Stomach (tissue), 19 donors: ENCODE measurements at places on chromosomes 13 and 19. TPM values are rescaled to one million over a fixed set of nuclear protein-coding genes. Genes with fewer than 3 reads are reported as not detected.

- H3K27ac ChIP-seq = no peak overlapping the region
- DNase-seq = no peak
- peaks cover 6% of the 10 kb centered on the region for H3K27me3 ChIP-seq
- no peaks in the 10 kb centered on the region for H3K36me3 ChIP-seq
- no peak overlapping the region for H3K4me3 ChIP-seq
Observed at GRCh38 chr13:108363666-108364065, 94.1 kb downstream of the TNFSF13B start.

DNA sequence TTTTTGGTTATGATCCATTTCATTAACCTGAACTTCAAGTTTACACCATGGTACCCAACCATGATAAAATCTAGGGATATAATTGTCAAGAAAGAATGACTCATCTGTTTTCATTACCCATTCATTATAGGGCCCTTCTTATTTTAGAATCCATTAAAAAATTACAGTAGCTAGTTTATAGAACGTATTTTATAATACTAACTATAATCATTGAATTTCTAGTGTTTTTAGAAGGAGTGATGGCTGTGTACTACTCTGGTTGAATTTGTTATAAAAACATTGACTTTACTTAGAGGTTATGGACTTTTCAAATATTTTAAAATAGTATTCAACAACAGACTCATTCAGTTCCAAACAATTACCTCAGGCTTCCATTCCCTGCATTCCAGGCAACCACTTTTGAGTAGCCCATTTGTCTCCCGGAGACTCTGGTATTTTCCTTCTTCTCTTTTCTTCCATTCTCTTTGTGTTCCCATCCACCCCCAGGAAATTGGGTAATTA, 71.9 kb upstream of the KLF12 start:
- peaks cover 4% of the 10 kb centered on the region for H3K4me1 ChIP-seq
- DNase-seq = no peak
- no peaks in the 10 kb centered on the region for H3K27me3 ChIP-seq
- no peak overlapping the region for H3K27ac ChIP-seq

DNA sequence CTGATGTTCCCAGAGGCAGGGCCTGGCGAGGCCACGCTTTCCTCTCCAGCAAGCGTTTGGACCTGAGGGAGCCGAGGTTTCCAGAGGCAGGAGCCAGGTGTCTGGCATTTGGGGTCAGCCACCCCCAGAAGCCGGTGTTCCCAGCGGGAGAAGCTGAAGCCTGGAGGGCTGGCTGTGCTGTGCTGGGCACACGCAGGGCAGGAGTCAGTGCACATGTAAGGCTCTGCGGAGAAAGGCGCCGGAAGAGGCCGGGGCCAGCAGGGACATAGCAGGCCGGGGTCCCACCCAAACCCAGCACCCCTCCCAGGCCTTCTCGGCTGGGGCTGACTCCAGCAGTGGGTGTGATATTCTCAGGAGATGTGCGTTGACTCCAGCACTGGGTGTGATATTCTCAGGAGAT, 31.6 kb downstream of the MCF2L start:
- H3K36me3 ChIP-seq = no peaks in the 10 kb centered on the region
- no peak overlapping the region for H3K27ac ChIP-seq
- H3K27me3 ChIP-seq = peaks cover 13% of the 10 kb centered on the region
- DNase-seq = no peak
- peaks cover 51% of the 10 kb centered on the region for H3K4me1 ChIP-seq

GRCh38 chr13:111857336-111857735, 209.6 kb upstream of the SOX1 start:
- H3K4me1 ChIP-seq = no peaks in the 10 kb centered on the region
- H3K4me3 ChIP-seq = no peak overlapping the region
- no peak for DNase-seq
- H3K27me3 ChIP-seq = no peaks in the 10 kb centered on the region

MCEMP1 gene
- total RNA-seq = 7.0 TPM

ONECUT3 gene
- total RNA-seq = 0.29 TPM

N4BP2L2 gene
- total RNA-seq = 149 TPM
